ENCODE measurements at places on chromosomes 5 and 9.
A peak's percentile ranks its signal among the peaks of the same experiment; 100 is the strongest.

GRCh38 chr5:88542786-88543185 is 274.1 kb upstream of the TMEM161B start:
- DNase-seq, result no peak

DNA sequence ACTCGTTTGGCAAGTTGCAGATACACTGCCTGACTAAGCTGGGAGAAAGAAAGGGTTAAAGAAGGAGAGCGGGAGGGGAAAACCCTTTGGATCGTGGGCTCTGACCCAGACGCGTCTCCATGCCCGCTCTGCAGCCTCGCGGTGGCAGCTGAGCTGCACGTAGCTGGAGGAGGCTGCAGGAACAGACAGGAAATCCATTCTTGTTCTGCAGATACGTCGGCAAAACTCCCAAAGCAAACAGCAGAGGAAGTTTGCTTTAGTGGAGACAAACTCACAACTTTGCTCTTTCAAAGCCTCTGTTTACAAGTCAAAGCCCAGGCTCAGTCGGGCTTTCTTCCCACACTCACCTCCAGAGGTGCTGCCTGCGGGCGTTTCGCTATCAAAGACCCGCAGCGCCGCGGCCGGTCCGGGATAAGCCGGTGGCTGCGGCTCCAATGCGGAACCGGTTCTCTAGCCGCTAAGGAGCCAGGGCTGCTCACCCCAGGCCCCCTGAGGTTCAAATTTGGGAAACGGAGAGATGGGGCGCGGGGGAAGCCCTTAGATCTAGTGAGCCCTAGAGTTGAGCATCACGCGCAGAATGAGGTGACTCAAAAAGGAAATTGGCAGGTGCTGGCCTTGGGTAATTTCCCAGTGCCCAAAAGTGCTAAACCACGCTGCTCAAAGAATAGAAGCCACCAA is 60.7 kb downstream of the MAT2B start:
- DNase-seq, result no peak

DNA sequence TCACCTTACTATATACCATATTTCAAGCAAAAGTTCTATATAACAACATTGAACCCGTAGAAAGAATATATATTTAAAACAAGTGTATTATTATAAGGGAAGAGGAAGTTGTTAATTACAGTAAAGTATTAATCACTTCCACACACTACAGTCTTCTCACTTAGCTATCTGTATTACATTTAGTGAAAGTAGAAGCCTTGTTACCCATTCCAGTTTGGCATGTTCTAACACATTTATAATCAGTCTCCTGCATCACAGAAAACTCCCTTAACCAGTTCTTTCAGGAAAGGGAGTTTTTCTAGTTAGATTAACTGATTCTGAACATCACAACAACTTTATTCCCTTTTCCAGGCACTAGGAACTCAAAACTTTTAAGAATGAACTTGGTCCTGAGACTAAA is 6.9 kb downstream of the RAB14 start:
- DNase-seq, result no peak

- DNase-seq, result peak; percentile 71
These were observed 160.3 kb downstream of the C9orf50 start for GRCh38 chr9:129460323-129461261.

- DNase-seq, result no peak
These were observed 1.8 kb downstream of the SLC12A2 start for GRCh38 chr5:128085413-128085812.

DNA sequence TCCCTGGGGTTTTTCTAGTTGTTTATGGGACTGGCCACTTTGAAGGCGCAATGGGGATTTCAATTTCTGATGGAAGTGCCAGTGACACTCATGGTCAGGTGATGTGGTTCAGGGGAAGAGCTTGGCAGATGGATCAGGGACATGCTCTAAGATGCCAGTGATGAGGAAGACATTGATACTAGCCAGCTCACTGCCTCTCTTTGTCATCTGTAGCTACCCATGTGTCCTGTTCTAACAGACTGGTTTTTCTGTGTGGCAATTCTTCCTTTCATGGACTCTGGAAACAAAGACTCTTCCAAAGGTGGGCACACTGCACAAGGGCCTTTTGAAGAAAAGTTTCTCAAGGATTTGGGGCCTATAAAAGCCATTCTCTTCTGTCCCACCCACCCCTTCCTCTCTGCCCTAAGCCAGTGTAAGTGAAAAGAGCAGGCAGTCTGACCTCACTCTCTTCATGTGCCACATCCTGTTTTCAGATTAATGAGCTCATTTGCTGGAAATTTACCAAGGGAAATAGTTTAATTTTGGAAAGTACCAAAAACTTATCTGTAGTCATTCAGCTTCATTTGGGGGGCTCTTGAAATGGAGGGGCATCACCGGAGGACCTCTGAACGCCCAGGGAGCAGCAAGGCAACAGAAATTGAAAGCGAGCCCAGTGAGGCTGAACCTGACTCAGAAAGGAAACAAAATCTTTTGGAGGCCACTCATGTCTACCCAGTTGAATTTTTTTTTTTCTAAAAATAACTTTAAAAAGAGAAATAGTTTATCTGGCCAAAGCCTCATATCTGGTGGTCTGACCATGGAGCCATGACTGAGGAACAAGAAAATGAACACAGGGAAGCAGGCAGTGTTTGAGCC is 4.9 kb upstream of the TRAF1 start:
- no peak for DNase-seq

DNA sequence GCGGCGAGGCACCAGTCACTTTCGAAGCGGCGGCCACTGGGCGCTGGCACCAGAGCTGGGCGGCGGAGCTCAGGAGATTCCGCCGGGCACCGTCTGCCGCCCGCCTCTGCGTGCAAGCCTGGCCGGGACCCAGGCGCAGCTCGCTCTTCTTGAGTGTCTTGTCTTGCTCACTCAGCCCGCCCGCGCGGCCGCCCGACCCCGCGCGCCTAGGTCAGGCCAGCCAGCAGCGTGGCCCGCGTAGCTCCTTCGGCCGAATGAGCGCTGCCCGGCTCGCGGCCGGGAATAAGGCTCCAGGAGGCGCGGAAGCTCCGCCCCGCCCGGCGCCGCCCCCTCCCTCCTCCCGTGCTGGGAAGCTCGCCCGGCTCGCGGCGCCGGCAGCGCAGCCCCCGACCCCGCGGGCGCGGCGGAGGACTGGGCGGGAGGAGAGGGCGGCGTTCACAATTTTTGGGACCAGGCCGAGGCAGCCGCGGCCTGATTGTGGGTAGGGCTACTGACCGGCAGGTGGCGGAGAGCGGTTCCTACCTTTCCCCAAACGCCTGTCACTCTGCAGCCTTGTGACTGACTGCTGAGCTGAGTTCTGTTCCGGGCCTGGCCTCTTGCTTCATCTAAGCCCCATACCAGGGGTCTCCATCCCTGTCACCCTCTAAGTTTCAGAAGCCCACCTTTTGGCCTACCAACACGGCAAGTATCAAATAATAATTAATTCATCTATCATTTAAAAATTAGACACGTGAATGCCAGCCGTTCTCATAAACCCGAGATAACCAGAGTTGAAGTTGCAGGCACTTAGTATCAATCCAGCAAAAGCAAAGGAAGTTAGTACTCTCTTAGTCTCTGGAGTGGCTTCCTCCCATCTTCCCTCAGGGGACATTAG is at the start of gene HBEGF:
Gene HBEGF, minus strand, starts transcription at position 256 of the 874 bp plus-strand sequence. CDS start 275 bp downstream, outside the sequence.
- DNase-seq, result peak; percentile 17

DNA sequence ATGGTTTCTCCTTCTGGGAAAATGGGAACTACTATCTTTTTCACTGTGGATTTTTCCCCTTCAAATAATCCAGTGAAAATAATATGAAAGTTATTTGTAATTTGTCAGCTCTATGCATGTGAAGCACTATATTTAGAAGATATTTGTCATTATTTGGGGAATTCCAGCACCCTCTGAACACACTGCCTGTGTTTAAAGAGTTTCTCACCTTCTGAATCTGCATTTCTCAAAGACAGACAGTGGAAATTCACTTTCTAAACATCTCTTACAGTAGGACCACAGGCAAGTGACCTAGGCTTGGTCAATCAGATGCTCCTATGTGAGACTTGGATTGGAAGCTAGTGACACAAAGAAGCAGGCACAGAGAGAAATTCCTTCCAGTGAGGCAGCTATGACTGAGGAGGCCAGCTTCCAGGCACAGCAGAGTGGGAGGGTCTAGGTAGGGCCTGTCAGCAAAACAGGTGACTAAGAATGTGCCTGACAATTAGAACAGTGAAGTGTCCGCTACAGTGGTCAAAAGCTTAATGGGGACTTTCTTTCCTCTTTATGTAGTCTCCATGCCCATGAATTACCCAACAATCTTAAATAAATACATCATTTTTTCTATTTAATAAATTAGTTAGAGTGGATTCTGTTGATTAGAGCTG is 167.2 kb downstream of the HMHB1 start:
- no peak for DNase-seq

- DNase-seq, result no peak
These were observed 41.6 kb downstream of the TARS1 start for GRCh38 chr5:33482335-33482734.

DNA sequence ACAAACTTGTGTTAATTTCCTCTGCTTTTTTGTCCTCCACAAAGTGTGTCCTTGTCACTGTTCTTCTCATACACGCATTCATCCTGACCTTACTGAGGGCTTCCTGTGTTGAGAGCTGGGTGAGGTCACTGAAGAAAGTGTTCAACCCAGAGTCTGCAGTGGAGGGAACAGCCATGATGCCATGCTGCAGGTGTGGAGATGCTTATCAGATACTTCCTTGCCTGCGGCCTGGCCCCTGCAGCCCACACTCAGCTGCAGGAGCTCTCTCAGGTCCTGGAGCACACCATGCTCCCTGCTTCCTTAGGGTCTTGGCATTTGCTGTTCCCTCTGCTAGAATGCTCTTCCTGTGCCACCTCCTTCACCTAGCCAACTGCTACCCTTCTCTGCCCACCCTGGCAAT is 108.1 kb upstream of the SPRY4 start:
- DNase-seq, result peak; percentile 9

GRCh38 chr5:145683431-145683830 is 151.7 kb downstream of the PRELID2 start:
- no peak for DNase-seq

DNA sequence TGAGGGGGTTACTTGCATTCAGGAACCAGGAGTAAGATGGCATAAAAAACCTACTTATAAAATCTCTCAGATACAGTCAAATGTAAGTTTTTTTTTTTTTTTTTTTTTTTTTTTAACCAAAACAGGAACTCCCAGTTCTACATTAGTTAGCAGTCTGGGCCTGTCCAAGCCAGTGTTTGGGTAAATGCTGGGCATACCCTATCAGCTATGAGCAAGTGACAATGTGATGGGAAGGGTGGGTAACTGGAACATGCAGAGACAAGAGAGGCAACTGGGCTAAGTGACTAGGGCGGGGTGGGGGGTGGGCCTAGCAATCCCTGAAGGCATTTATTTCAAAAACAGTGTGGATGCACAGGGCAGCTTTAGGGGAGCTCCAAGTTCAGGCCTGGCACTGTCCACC is 2.3 kb downstream of the NMRK1 start:
- DNase-seq, result no peak

DNA sequence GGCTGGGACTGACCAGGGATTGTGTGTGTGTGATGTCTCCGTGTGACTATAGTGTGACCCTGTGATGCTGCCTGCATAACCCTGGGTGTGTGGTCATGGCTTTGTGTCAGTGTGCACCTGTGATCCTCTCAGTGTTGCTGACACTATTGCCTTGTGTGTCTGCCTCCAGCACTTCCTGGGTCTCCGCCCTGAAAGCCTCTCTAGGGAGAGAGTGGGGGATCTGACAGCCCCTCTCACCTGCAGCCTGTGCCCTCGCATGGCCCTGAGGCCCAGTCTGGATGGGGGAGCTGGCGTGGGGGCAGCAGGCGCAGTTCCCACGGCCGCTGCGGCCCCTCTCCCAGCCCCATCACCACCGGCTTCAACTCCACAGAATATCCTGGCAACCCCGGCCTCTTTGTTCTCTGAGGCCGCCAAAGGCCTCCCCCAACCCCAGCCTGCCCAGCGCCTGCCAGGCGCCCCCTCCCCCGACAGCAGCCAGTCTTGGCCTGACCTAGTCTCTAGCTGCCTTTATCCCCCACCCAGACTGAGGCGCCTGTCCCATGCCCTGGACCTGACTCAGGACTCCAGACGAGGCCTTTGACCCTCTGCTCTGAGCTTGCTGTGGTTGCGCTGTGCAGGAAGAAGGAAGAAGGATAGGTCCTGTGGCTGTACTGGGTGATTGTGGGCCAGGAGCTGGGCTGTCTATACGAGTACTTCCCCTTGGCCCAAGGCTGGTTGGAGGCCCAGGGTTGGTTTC is 38.7 kb downstream of the CXXC5 start:
- no peak for DNase-seq

- no peak for DNase-seq
These were observed 42.8 kb downstream of the RAPGEF1 start for GRCh38 chr9:131697097-131697496.

GRCh38 chr5:156920042-156920860 is 42.8 kb downstream of the TIMD4 start:
- DNase-seq, result no peak

DNA sequence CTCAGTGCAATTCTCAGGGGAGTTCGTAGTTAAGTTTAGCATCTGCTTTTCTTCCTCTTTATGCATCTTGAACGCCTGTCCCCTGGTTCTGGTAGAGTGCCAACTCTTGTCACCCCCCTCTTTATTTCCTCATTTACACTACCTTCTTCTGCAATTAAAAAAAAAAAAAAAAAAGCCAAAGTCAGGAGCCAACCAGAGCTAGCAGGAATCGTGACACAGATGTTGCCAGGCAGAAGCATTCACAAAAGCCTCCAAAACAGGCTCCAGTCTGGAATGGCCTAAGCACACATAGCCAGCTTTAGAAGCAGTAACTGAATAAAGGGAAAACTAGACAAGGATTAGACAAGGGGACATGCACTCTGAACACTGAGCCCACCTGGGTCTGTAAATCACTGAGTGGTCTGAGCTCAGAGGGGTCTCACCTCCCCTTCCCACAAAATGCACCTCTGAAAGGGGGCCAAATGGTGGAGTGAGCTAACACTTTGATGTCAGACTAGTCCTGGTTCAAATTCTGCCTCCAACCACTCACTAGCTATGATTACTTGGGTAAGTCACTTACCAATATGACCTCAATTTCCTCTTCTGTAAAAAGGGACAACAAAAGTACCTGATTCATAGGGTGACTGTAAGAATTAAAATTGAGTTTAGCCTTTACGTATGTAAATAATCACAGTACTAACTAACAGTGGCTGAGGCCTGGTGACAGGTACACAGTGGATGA is 2.0 kb downstream of the CD74 start:
- DNase-seq, result no peak

DNA sequence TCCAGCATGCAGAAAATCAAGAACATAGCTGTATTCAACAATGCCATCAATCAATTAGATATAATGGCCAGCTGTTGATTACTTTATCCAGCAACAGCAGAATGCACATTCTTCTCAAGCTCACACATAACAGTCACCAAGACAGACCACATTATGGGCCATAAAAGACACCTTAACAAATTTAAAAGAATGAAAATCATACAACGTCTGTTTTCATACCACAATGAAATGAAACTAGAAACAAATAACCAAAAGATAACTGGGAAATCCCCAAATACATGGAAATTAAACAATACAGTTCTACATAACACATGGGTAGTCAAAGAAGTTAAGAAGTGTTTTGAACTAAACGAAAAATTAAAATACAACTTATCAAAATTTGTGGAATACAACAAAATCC is 130.9 kb upstream of the GNA14 start:
- DNase-seq, result no peak

DNA sequence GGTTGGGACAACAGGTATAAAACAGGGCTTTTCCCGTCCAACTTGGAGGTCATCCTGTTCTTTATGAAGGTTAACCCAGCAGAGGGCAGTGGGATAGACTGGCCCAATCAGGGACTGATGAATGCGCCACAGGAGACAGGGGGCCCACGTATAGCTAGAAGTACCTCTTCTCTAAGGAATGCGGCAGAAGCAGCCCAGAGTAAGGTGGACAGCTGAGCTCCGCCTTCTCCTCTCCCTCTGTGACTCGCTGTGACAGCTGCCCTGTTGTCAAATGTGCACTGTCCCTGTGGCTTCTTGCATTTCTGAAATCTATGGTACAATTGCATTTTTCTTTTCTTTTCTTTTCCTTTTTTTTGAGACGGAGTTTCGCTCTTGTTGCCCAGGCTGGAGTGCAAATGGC is 306.6 kb downstream of the FBXL7 start:
- DNase-seq, result no peak

Measured in stimulated activated CD8-positive, alpha-beta memory T cell treated with anti-CD3 and anti-CD28 coated beads, Interleukin-7, amount 100 ng/mL, for 1 hour (primary cell).